ENCODE measurements at places on chromosomes 7 and 10. TPM values are rescaled to one million over a fixed set of nuclear protein-coding genes. Genes with fewer than 3 reads are reported as not detected.

- no peak for DNase-seq
These were observed 79.3 kb downstream of the ELFN1 start for GRCh38 chr7:1749351-1749863.

Gene AIFM2
- total RNA-seq: 54.1 TPM

Gene FRMD4A
- 82.6 TPM for total RNA-seq

DNA sequence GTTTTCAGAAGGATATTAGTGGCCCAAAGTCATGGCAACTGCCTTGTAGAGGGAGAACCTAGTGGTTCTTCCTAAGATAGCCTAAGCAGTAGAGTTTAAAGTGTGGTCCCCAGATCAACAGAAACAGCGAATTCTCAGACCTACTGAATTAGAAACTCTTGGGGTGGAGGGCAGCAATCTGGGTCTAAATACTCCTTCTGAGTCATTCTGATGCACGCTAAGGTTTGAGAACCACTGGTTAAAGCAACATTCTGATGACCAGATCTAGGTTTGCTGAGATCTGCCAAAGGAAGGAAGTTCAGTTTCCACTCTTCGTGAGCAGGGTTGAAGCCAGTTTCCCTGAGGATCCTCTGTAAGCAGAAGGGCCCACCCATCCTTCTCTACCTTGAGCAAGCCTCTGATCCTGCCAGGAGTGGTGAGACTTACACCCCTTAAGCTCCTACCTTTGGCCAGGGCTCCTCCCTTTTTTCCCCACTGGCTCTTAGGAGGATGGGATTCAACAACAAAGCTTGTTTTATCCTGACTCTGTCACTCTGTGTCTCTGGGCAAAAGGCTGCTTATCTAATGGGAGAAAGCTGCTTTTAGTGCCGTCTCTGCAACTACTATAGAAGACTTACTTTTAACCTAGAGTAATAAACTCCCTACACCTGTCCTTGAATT is 26.8 kb upstream of the TRUB1 start:
- DNase-seq: no peak

GRCh38 chr10:58921421-58921855 is 255.0 kb upstream of the PHYHIPL start:
- DNase-seq: no peak

GRCh38 chr10:74071157-74071556 is 73.2 kb downstream of the VCL start:
- DNase-seq: no peak

DNA sequence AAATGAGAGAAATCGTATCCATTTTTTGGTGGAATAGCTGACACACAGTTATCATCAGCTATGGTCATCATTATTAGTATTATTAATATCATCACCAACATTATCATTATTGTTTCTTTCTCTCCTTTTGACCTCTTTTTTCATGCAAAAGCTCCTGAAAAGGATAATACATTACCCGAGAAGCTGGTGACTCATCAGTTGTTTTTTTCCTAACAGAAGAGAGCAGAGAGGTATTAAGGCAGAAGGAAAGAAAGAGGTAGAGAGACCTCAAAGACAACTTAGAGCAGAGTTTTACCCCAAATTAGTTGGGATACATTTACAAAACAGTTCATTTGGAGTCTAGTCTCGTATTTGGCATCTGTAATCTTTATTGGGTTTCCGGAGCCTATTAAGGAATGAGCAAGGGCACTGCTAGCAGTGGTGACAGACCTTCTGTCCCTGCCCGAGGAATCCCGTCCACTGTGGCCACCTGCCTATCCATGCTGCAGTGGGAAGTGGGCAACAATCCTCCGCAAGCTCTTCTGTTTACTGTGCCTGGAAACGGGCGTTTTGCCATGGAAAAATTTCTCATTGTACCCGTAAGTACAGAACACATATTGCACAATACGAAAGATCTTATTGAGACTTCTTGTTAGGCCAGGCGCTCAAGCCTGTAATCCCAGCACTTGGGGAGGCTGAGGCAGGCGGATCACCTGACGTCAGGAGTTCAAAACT is 170.0 kb upstream of the MKLN1 start:
- no peak for DNase-seq

Gene TRIM8
- 106 TPM for total RNA-seq
